ENCODE measurements at places on chromosomes 6 and 20. TPM values are rescaled to one million over a fixed set of nuclear protein-coding genes. Genes with fewer than 3 reads are reported as not detected.
A peak's percentile ranks its signal among the peaks of the same experiment; 100 is the strongest.

GRCh38 chr6:89035252-89036101, 45.1 kb upstream of the PNRC1 start:
- DNase-seq, result peak; percentile 41

DNA sequence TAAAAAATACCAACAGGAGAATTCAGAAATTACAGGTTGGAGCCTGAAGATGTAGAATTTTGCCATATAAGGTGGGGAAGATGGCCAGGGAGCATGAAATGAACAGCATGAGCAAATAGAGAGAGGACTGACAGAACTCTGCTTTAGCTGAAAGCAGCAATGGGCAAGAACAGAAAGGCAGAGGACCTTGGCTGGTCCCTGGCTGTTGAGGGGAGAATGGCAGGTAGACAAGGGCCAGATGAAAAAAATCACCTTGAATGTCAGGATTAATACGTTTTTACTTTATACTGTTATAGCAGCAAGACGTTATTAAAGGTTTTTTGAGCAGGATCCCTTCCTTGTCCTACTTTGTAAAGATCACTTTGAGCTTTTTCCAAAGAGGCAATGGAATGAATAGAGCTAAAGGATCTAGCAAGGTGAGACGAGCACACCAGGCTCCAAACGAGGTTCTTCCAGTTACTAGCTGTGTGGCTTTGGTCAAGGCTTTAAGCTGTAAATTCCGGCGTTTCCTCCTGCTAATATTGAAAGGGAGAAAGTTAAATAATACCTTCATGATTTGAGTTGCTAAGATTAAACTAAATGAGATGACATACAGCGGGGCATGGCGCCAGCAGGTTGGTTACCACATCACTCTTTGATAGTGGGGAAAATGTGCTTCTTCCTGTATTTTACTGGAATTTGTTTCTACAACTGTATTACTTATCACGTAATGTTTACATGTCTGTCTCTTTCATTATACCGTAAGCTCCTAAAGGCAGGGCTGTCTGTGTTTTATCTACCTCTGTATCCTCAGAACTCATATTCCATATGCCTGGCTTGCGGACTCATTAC, 776 bp downstream of the PPIL1 start:
- no peak for DNase-seq

DNA sequence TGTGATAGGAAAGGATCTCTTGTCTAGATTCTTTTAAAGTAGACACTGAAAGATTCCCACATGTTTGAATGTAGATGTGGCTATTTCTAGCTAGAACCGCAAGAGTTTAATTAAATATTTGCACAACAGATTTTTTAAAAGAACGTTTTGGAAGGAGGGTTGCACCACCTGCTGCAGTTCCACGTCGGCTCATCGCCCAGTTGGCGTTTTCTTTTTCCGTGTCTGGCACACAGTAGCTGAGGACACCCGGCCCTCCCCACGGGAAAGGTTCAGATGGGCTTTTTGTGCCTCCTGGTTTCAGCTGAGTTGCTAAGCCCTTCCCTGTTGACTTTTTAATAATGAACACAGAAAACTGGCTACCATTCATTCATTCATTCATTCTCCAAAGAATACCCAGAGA, 41.8 kb upstream of the DOK5 start:
- DNase-seq, result no peak

DNA sequence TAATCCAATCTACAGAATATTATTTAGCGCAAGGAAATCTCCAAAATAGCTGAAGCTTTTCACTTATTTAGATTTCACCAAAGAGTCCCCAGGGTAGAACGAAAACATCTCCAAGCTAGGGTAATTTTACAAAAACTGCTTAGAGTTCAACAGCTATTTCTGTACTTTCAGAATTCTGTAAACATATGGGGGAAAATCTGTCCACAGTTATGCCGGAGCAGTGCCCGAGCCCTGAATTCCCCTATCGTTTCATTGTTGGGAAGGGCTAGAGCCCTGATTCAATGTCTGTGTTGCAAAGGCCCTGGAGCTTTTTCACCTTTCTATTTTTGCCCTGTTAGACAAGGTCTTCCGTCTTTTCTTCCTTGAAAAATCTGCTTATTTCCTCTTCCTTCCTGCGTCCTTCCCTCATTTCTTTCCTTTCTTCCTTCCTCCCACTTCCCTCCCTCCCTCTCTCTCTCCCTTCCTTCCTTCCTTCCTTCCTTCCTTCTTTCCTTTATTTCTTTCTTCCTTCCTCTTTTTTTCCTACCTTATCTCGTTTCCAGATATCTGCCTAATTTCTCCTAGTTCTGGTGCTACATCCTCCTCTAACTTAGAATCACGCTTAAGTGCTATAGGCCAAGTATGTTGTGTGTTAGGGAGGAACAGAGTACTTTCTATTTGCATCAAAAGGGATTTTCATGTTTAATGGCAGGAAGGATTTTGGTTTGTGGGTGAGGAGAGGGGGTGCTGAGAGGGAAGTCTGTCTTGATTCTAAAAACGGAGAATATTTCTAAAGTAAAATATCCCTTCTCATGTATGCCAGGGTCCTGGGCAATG, 122.5 kb upstream of the BMP2 start:
- no peak for DNase-seq

DNA sequence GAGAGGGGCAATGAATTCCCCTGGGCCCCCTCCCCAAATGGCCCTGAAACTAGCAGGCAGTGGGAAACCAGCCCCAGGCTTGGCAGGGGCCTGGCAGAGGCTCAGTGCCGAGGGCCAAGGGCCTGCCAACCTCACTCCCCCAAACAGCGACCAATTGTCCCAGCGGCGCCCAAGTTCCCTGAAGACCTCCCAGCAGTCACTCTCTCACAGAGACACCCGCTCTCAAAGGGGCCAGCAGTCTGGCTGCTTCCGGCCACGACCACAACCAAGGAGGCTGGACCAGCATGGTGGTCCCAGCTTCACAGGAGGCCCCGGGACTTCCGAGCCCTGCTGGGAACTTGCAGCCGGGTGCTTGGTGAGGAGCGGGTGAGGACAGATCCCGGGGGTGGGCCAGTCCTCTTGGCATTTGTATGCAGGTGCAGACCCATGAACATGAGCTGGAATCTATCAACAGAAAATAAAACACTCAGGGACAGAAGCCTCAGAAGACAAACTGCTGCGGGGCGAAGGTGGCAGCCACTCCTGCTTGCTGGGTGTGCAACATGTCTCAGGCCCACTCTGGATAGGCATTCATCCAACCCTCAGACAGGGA, 17.5 kb upstream of the SIRPA start:
- DNase-seq, result no peak

GRCh38 chr6:147382945-147383554, 125.4 kb upstream of the SAMD5 start:
- DNase-seq, result peak; percentile 16

GRCh38 chr20:30985386-30985785, 272.1 kb upstream of the DEFB115 start:
- DNase-seq, result no peak

DNA sequence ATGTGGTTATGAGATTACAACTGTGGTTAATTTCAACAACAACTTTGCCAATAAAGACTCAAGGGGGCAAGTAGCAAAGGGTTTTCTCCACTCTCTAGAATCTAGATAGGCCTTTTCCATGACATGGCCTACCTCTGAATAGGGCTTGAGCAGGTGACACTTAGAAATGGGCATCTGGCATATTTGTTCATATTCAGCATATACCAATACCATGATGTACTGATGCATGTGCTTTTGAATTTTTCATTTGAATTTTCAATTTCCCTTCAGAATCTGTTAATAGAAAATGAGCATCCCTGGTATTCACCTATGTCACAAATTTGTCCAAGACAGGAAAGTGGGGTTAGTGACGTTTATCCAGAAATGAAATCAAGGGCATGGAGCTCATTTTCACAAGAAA, 757.5 kb upstream of the NRSN1 start:
- no peak for DNase-seq

DNA sequence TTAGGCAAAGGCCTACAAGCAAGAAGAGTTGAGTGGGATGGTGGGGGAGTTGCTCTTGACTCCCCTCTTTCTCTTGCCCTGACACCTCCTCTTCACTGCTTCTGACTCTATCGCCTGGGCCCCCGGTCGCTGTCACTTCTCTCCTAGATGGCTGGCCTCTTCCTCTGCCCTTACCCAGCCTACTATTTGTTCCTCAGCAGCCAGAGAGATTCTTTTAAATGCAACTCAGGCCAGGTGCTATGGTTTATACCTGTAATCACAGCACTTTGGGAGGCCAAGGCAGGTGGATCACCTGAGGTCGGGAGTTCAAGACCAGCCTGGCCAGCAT, 4.3 kb upstream of the PDYN start:
- no peak for DNase-seq

GRCh38 chr6:125570526-125570925, 178.9 kb upstream of the HEY2 start:
- DNase-seq, result no peak

DNA sequence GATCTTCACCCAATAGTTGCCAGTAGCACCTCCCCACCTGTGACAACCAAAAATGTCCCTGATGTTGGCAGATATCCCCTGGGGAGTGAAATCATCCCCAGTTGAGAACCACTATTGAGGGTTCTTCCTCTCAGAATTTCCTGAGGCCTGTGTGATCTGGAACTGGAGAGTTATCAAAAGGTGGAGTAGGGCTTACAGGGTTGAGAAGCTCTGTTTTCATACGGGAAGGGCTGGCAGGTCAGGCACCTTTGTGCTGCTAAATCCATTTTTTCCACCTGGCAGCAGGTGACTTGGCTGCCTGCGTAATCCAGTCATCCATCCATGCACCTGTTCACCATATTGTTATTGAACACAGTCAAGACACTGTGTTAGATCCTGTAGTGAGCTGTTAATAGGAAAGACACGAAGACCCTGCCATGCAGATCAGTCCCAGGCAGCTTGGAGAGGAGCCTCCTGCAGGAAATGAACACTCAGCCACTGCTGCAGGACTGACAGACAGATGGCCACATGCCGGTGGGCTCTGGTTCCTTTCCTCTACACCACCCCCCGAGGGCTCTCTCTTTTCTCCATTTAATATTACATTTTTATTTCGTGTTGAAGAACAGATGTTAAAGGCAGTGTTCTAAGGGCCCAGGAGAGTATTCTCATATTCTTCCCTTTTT, 5.4 kb downstream of the DUSP22 start:
- DNase-seq, result no peak

GRCh38 chr6:113626475-113626874, 230.7 kb upstream of the MARCKS start:
- DNase-seq, result no peak

Gene CRISP2
- polyA plus RNA-seq, result 0.10 TPM

Gene SEMG1
- polyA plus RNA-seq, result not detected

Gene MUCL3
- not detected for polyA plus RNA-seq

Gene PDYN
- polyA plus RNA-seq, result 0.43 TPM

Gene POU3F2
- polyA plus RNA-seq, result 0.27 TPM

Gene TSBP1
- polyA plus RNA-seq, result not detected
